ENCODE measurements at places on chromosomes 5 and 9.

DNA sequence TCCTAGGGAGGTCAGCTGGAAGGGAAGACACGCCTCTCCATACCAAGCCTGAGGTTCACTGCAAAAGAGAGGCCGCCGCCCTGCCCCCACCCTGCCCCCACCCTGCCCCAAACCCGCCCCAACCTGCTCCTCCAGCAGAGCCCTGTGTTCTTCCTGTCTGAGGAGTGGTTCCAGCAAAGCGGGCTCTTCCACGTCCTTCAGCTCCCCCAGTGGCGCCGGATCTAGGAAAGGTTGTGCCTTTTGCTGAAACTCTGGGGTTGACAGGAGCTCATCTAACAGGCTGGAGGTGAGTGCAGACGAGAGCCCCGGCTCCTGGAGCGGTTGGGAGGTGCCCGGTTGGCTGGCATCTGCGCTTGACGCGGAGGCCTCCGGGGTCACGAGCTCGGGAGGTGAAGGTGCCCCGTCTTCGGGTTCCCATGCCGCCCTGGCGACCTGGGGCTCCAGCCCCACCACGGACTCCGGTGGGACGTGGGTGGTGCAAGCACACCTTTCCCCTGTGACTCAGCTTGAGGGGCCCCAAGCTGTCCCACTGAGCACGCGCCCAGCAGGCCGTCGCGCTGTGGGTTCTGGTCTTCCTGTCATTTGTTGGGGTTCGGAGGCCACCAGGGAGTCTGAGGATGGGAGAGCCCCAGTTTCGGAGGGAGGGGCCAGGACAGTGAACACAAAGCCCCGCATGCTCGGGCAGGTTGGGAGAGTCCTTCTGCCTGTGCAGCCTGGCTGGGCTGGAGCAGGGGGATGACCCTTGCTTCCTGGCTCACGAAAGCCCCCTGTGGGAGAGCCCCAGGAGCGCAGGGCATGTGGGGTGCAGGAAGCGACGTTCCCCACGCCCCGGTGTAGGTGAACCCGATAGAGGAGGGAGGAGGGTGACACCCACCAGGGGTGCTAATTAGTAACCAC, 1467.1 kb downstream of the FOXD4L5 start:
- DNase-seq = no peak

- no peak for DNase-seq
Observed at GRCh38 chr5:8949908-8950307, 596.0 kb downstream of the SEMA5A start.

DNA sequence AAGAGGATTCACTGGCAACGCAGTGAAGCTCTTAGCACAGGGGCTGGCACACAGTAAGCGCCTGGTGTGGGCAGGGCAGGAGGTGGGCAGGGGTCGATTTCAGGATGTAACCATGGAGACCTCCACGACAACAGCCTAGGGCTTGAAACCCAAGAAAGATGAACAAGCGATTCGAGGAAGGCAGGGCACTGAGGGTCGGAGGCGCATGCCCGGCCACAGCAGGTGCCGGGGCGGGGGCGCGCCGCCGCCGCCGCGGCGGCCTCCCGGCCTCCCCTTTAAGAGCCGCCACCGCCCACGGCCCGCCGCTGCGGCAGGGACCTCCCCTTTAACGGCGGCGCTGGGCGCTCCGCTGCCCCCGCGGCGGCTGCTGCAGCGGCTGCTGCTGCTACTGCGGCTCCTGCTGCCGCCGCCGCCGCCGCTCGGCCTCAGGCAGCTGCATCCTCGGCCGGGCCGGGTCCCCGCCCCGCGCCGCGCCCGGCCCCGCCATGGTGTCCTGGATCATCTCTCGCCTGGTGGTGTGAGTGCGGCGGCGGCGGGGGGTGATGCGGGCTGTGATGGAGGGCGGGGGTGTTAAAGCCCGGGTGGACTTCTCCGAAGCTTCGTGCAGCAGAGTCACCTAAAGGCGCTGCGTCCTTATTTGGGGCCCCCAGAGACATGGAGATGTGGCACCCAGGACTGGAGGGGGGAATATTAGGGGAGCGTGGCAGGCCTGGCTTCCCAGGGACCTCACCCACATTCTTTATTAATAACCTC, at the start of gene REEP2:
REEP2 (plus strand) TSS at position 334 of the 753 bp plus-strand sequence; CDS start at position 486, 152 bp downstream.
- DNase-seq = no peak

DNA sequence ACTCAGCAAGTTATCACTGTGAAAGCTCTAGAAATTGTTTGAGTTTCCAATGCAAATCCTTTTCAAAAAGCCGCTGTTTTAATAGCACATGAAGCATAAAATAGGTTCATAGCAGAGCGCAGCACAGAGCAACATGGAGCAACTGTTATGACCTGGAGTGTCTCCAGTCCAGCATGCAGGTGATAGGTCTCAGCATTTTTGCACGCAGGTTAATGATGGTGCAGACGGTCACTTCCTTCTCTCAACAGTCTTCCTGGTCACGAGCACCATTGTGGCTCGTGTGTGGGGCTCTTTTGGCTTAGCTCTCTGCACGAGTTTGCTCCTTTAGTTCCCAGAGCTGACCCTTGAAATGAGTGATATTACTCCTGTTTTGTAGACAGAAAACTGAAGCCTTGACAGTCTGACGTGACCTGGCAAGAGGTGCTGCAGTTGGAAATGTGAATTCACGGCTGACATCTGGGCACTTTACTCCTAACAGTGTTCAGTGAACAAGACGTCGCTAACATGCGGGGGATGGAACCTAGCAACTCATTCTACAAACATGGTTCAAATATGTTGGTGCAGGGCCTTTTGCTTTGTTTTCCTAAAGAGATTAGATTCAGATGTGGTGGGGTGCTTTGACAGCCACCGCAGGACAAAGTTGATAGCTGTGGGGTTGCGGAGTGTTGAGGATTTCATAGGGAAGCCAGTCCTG, 10.0 kb downstream of the TENT4A start:
- DNase-seq = no peak

GRCh38 chr5:181028032-181028819, 11.8 kb upstream of the BTNL9 start:
- no peak for DNase-seq

GRCh38 chr5:131264451-131265099, 722 bp downstream of the CDC42SE2 start:
- DNase-seq = no peak
